Dermis microvascular lymphatic vessel endothelial cell (primary cell): ENCODE measurements at places on chromosomes 7 and 10. TPM values are rescaled to one million over a fixed set of nuclear protein-coding genes. Genes with fewer than 3 reads are reported as not detected.

DNA sequence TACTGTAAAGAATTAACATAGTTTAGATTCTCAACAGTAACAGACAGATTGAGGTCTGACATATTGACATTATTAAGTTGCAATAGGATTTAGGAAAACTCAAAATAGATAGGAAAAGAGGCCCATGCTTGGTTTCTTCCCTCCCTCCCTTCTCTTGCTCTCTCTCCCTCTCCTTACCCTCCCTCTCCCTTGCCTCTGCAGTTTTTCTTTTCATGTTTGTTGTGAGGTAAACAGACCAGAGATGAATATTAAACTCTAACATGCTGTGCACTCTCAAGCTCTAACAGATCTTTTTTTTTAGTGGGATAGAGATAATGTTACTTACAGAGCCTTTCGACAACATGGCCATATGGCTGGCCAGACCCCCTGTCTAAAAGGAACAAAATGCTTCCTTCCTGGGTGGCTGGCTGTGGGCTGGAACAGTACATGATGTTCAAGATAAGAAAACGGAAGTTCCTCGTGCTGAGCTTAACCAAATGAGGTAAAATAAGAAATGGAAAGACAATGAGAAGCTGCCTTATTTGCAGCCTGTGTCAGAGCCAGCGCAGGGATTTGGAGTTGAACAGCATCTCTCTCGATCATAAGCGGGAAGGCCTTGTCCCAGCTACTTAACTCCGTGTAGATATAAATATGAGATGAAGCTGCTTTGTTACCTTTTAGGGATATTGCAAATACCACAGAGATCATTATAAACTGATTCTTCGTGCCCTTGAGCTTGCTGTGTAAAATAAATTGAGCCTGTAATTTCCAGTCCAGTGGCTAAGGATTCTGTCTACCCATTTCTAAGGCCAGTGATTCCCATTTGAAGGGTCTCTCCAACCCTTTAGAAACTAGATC is 391.9 kb upstream of the NPVF start:
- no peak for DNase-seq

DNA sequence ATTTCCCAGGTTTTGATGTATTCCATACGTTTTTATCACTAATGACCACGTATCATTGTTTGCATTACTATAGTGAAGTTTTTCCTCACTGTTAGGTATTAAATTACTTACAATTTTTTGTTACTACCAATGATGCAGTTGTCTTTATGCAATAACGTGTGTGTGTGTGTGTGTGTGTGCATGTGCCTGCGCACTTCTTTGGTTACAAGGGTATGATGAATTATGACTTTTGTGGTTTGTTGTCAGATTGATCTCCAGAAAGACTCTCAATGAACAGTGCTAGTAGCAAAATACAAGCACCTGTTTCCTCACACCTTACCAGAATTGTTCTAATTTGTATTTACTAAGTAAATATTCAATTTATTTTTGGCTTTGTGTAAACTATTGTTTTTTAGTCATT is 51.5 kb downstream of the MCMBP start:
- no peak for DNase-seq

Gene SMKR1
- total RNA-seq: 0.13 and 0.51 TPM in 2 replicates

Gene CD36
- total RNA-seq: 151 and 259 TPM in 2 replicates

Gene MYL10
- not detected in 2 replicates for total RNA-seq
